ENCODE measurements at places on chromosomes 4 and X. TPM values are rescaled to one million over a fixed set of nuclear protein-coding genes. Genes with fewer than 3 reads are reported as not detected.

- DNase-seq, result no peak
Measured at GRCh38 chr4:8525383-8526120, 54.6 kb upstream of the GPR78 start.

DNA sequence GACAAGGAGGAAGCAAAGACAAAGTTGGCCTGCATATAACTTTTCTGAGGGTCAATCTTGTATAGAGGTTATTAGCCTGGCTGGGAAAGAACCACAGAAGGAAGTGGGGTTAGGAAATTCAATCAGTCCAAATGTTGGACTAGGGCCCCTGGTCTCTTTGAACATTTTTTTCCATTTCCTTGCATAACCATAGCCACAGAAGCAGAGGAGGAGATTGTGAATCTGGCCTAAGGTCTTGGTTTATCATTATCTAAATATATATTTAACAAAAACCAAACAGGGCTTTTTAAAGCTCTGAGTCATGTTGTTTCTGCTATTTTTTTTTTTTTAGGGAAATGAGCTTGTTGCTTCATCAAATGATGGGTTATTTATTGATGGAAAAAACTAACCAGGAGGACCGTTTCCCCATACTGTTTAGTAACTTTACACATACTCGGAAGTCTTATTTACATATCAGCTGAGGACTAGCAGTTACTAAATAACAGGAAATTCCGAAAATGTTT is 97.7 kb upstream of the ACSL4 start:
- DNase-seq, result no peak

DNA sequence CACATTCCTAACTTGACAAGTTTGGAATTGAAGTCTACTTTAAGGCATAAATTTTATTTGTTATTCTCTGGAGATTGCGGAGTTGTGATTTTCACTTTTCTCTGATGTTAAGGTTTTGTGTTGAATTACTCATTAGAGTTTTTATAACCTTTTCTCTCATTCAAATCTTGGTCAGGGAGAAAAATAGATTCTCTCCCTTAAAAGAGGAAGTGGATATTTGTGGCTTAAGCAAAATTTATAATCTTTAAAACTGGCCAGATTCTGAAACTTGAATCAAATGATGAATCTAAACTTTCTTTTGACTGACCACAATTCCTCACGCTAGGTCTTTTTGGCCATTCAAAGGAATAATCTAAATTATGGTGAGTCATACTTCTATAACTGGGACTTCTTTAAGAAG is 361.4 kb downstream of the TEX13C start:
- no peak for DNase-seq

DNA sequence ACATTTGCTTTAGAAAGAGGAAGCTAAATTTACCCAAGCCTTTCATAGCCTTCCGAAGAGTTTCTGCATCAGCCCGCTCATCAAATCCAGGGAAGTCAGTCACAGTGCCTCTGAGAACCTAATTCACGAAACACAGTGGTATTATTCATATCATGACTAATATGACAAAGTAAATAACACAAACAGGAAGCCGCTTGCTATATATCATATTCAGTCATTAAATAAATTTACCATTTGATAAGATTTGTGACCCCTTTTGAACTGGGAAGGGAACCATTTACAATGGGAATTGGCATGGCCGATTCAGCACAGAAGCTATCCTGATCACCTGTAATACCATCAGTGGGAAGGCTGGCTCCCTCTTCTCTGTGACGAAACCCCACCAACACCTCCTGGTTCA is 10.5 kb downstream of the ANXA5 start:
- DNase-seq, result no peak

DNA sequence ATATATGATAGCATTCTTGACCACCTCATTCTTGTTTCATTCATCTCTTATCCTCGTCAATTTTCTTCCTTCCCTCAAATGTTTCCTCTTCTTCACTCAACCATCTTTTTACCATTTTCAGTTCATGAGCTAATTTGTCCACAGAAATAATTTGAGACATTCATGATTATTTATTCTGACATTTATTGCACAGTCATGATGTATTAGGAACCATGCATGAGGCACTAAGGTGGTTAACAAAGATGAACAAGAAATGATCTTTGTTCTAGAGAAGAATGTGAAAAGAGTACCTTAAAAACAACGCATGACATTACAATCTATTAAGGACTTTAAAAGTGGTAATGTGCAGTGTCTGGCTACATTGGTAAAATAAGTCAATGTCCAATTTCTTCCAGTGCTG is 27.9 kb downstream of the TEC start:
- DNase-seq, result no peak

GRCh38 chr4:180100433-180101344 is 2142.5 kb upstream of the TENM3 start:
- DNase-seq, result no peak

DNA sequence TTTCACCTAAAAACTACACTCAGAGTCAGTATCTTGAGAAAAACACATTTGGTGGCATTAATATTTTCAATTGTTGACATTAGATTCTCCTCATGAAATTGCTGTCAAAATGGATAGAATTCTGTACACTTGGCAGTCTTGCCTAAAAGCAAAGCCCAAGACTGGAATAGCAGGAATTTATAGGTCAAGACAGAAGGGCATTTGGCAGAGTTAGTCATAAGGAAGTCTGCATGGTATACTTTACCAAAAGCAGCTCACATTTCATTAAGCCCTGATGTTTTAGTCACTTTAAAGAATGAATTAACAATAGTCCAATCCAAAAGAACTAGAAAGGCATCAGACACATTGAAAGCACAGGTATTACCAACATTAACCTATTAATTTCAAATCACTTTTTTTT is 7.1 kb downstream of the CCDC160 start:
- no peak for DNase-seq

TMEM47 gene
- total RNA-seq, result 24.3 TPM

Measured in tibial nerve (tissue), 4 donors.